ENCODE measurements at places on chromosomes 2 and 18.
A peak's percentile ranks its signal among the peaks of the same experiment; 100 is the strongest.

DNA sequence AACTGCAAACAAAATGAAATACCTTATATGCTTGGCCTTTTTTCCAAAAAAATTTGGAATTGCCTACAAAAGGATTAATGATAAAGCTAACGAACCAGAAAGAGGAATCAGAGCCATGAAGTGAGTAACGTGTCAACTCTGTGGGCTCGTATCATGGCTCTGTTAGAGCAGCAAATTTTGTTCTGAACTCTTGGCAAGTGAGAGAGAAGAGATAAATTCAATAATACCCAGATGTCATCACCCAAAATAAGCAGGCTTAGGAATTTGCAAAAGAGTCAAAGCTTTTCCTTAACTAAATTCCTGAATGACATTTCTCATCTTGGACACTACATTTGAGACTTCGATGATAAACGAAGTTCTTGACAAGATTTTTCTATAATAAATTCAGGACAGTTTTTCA lies 4.4 kb downstream of the TXNDC2 start:
- DNase-seq = no peak

- peak; percentile 15 for DNase-seq
Measured at GRCh38 chr18:79790996-79791972, 6.5 kb upstream of the KCNG2 start.

GRCh38 chr2:15895615-15896469 lies 44.5 kb upstream of the MYCN start:
- DNase-seq = no peak

DNA sequence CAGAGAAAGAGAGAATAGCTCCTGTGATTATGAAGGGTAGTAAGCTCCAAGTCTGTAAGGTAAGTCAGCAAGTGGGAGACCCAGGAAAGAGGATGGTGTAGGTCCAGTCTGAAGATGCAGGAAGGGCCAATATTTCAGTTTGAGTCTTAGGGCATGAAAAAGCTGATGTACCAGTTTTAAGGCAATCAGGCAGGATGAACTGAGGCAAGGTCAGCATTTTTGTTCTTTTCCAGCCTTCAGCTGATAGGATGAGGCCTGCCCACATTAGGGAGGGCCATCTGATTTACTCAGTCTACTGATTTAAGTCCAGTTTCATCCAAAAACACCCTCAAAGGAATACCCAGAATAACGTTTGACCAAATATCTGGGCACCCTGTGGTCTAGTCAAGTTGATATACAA lies 347.3 kb downstream of the CMPK2 start:
- DNase-seq = no peak

DNA sequence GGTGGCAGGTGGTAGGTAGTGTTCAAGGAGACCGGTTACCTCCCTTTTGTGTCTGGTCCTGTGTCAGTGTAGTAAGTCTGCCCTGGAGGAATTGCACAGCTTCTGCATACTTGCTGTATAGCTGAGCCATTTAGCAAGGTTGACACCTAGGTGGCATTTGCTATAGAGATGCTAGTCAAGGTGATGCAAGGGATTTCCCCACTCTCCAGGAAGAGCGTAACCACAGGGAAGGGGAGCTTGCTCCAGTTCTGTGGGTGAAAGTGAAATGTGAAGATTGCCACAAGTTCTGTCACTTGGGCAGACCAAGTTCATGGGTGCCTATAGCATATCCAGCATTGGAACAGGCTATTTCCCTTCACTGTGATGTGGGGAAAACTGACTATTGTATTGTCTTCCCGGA lies 28.1 kb downstream of the NAT8 start:
- no peak for DNase-seq

Data from SHP77 (cell line).